ENCODE measurements at places on chromosomes 2 and 18.

DNA sequence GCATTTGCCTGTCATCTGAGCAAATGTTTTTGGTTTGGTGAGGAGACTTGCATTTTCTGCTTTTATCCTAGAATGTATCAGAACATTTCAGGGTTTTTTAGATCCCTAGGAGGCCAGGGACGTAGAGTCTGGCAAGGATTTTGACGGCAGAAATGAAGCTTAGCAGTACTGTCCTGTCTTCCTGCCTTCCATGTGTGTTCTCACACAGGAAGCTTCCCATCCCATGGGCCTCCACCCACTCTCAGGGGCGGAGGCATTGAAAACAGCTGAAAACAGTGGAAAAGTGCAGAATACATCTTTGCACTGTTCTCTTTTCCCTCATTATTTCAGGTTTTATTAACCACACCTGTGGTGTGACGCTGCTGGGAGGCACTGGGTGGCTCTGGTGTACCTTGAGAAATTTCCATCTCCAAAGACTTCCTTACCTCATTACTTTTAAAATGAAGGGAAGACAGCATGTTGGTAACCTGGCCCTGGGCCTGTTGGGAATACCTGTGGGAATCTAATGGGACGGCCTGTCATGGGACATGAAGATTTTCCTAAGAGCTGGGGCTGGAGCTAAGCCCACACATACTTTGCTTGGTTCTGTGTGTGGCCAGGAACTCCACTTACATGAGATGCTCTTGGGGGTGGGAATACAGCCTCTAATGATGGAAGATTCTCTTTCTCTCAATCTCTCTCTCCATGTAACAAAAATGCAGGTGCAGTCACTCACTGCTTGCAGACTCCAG, 20.5 kb downstream of the PCARE start:
- DNase-seq = no peak

DNA sequence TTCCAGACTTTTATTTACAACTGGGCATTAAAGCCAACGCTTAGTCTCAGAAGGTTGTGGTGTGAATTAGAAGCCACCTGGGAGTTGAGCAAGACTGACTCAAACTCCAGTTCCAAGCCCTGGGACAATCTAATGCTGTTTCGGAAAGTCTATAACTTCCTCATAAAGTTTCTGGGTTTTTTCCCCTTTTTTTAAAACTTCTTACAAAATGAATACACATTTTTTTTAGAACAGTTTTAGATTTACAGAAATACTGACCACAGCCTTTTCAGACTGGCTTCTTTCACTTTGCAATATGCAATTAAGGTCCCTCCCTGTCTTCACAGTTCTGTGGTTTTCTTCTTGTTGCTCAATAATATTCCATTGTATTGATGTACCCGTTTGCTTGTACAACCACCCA, 115.9 kb upstream of the TWIST2 start:
- no peak for DNase-seq

GRCh38 chr2:14867853-14868252, 235.3 kb downstream of the LRATD1 start:
- DNase-seq = no peak

GRCh38 chr18:49850636-49851035, 37.3 kb upstream of the ACAA2 start:
- no peak for DNase-seq

DNA sequence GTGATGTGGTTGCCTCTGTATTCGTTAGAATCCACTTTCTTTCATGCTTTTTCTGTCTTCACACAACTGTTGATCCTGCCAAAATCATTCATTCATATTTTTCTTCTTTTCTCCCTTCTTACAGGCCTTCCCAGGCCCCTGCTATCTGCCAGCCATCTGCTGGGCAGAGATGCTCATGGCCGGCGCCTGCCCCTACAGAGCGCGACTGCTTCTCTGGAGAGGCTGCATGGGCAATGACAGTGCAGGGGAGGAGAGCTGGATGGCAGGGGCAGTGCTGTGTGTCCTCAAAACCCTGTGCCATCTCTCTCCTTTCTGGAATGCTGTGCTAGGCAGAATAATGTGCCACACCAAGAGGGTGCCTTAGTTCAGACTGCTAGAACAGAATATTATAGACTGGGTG, 125.2 kb downstream of the INHBB start:
- no peak for DNase-seq

DNA sequence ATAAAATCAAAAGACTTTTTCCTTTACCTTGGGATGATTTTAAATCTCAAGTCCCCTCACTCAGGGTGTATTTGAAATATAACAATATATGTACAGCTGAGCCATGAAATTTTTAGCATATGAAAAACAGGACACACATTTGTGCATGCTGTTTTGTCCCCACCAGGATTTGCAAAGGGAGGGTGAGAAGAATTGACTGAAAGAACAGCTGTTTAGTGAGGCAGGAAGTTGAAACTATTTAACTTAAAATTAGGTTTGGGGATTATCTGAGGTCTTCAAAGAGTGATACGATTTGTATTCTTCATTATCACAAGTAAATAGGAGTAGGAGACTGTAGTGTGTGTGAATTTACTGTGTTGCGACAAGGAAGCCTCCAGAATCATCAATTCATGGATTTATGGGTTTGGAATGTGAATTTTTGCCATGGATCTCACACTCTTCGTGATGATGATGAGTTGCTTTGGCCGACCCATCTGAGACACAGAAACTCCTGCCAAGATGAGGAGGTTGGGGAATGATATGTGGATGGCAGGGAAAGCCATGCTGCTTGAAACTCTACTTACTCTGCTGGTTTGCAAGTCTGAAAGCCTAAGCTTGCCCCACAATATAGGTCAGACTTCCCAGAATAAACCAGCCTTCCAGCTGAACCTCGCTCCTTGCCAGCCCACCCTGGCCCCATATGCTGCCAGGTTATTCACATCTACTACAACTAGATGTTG, 31.0 kb upstream of the SPATS2L start:
- DNase-seq = no peak

GRCh38 chr2:157216286-157216965, 41.1 kb upstream of the GALNT5 start:
- no peak for DNase-seq

- DNase-seq = no peak
Measured at GRCh38 chr2:15714002-15714401, 122.3 kb downstream of the DDX1 start.

DNA sequence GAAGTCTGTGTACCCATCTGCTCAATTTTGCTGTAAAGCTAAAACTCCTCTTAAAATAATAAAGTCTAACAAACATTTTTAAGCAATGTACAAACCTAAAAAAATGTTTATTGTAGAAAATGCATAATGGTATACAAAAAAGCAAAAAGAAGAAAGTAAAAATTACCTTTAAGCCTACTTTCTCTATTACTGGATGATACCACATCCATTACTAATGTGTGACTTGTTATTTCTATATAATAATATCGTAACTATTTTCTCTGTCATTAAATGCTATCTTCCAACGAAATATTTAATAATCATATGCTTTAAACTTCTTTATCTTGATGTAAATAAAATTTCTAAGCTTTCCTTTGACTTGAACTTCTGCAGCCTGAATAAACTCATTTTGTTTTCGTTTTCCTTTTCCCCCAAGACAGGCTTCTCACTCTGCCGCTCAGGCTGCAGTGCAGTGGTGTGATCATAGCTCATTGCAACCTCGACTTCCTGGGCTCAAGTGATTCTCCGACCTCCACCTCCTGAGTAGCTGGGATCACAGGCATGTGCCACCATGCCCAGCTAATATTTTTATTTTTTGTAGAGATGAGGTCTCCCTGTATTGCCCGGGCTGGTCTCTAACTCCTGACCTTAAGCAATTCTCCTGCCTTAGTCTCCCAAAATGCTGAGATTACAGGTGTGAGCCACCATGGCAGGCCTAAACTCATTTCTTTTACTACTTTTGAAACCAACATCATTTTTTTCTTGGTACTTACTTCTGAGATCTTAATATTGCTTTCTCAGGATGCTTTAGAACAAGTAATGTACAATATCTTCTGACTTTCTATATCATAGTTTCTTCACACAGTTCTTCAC, 18.1 kb upstream of the DNAH7 start:
- no peak for DNase-seq

GRCh38 chr2:187956906-187957534, 334.7 kb upstream of the GULP1 start:
- no peak for DNase-seq

- no peak for DNase-seq
Measured at GRCh38 chr2:130915149-130915548, 78.4 kb downstream of the ARHGEF4 start.

DNA sequence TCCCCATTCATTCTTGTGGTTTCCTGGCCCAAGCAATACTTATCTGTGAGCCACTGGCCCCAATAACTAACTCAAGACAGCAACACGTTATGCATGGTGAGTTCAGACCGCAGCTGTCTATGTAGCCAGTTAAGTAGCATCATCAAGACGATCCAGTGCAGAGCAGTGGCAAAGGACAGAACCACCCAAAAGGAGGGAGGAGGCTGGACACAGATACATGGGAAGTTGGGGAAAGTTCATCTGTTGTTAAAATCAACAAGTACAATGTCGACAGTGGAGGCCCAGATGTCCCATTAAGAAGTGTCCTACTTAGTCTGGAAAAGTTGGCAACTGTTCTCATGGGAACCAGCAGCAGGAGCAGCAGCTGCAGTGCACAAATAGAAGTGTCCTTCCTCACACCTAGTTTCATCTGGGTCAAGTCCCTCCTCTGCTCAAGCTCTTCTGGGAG, 106.9 kb upstream of the THOC1 start:
- no peak for DNase-seq

DNA sequence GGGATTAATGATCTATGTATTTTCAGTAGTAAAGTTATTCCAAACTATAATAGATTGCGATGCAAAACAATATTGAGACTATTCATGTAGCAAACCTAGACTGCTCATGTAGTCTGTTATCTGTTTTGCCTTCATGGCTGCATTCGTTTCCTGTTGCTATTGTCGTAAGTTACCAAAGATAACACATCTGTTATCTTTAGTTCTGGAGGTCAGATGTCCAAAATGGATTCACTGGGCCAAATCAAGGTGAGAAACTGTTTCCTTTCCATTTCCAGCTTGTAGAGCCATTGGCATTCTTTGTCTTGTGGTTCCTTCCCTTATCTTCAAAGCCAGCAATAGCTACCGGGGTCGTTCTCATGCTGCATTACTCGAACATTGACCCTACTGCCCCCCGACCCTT, 20.9 kb downstream of the ITGAV start:
- DNase-seq = no peak

GRCh38 chr18:49178736-49179135, 228.0 kb upstream of the SMAD7 start:
- no peak for DNase-seq

DNA sequence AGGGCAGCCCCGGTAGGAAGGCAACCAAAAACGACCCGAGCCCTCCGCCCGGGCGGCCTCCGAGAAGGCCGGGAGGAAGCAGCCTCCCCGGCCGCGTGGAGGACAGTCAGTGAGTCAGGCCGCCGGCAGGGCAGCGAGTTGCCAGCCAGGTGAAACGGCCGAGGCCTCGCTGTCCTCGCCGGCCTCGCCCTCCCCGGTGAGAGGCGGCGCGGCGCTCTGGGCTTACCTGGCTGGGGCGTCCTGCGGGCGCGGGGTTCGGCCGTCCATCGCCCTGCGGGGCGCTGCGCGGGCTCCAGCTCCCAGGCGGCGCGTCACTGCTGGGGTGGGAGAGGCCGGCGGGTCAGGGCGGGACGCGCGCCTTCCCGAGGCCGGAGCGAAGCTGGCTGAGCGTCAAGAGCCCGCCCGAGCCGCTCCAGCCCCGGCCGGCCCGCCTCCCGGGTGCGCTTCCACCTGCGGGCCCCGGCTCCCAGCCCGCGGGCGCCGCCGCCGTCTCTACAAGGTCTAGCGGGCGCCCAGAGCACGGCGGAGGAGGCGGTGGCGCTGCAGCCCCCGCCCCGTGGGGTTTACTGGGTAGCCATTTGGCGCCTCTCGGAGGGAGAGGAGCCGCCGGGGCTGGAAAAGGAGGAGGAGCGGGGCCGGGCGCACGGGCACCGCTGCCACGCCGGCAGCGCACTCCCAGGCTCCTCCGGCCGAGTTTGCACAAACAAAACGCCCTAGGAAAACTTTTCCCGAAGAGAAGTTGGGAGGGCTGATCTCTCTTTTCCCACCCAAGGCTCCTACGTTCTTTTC, 499 bp downstream of the COBLL1 start:
- no peak for DNase-seq

DNA sequence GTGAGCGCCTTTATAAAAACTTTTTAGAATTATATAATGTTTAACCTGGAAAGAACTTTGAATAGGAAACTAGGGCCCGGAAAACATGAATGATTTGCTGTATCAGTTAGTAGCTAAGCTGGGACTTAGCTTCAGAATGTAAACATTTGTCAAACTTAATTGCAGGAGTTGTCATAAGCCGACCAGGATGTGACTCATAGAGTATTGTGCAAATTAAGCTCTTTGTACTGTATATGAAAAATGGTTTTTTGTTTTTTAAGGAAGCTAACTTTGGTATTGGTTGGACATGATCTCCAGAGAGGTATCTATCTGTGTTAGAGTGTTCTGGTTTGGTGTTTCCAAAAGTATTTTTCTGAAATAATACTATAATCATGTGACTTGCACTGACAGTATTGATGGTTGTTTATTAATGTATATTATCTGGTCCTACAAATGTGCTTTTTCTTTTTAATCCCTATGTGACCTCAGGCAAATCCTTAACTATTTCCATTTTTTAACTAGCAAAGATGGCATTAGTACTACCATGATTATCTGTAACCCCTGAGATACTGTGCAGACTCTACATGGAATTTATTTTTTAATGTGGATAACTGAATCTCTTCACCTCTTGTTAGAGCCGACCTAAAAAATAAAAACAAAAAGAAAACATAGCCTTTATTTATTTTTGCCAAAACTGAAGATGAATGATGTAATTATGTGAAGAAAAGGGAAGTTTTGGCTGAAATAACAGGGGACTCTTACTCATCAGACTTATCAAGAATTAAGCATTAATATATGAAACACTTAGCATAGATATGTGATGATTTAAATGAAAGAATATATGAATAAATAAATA, 11.7 kb downstream of the YIPF4 start:
- DNase-seq = no peak

Measured in stimulated activated CD8-positive, alpha-beta memory T cell treated with anti-CD3 and anti-CD28 coated beads, Interleukin-4, amount 100 ng/mL, for 1 hour (primary cell).